ENCODE measurements at places on chromosomes 3 and 15.
A peak's percentile ranks its signal among the peaks of the same experiment; 100 is the strongest.

DNA sequence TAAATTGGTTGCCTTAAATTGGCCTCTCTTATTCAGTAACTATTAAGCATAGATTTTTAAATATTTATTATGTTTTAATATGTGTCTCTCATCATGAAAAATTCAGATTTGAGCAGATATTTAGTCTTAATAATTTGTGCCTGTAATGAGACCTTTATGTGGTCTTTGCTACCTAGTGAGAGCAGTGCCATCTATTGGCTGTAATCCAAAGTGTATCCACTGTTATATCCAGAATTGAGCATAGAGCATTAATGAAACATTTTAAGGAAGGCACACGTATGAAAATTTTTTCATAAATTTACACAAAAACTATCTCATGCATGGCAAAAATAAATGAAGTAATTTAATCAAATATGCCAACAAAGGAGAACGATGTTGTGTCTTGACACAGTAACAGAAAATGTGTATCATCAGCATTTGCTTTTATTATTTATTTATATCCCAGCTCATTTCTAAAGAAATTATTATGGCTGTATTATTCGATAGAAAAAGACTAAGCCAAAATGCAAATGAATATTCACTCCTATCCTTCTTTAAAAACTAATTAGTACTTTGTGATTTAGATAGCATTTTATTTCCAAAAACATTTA, 203.5 kb downstream of the RSRC1 start:
- no peak for DNase-seq

- DNase-seq = no peak
Observed at GRCh38 chr3:104907507-104907906, 459.2 kb upstream of the ALCAM start.

DNA sequence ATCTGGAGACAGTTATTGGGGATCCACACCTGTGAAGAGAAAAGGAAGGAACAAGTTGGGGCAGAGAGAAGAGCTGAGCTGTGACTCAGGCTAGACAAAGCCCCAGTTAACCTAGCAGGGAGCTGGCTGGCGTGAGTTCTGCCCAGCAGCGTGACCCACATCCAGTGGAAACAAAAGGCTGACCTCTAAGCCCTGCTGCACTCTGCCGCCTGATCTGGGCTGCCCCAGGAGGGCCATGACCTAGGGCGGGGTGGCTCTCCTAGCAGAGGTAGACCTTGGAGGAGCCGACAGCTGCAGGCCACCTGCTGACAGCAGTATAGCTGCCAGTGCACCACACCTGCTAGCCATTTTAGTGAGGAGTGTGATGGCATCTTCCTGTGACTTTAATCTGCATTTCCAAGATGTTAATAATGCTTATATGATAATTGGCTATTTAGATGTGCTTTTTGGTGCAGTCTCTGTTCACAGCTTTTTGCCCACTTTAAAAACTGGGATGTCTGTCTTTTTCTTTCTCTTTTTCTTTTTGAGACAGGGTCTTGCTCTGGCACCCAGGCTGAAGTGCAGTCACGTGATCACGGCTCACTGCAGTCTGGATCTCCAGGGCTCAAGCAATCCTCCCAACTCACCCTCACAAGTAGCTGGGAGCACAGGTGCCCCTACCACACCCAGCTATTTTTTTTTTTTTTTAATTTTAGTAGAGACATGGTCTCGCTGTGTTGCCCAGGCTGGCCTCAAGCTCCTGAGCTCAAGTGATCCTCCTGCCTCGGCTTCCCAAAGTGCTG, 78.1 kb downstream of the LSM3 start:
- no peak for DNase-seq

DNA sequence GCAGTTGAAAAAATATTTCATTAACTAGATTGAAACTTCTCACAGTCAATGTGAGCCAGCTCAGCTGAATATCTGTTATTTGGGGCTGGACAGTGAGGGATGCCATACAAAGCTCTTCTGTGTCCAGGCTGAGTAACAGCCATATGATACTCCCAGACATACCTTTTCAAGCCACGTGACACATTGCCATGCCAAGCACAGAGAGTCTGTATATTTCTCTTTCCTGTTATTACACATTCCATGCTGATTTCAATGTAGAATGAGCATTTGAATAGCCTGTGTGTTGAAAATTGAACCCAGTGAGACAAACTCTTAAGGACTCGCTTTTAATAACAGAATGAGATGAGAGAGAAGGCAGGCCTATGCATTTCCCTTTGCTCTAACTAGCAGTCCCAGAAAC, 334.7 kb upstream of the RASGRP1 start:
- no peak for DNase-seq

DNA sequence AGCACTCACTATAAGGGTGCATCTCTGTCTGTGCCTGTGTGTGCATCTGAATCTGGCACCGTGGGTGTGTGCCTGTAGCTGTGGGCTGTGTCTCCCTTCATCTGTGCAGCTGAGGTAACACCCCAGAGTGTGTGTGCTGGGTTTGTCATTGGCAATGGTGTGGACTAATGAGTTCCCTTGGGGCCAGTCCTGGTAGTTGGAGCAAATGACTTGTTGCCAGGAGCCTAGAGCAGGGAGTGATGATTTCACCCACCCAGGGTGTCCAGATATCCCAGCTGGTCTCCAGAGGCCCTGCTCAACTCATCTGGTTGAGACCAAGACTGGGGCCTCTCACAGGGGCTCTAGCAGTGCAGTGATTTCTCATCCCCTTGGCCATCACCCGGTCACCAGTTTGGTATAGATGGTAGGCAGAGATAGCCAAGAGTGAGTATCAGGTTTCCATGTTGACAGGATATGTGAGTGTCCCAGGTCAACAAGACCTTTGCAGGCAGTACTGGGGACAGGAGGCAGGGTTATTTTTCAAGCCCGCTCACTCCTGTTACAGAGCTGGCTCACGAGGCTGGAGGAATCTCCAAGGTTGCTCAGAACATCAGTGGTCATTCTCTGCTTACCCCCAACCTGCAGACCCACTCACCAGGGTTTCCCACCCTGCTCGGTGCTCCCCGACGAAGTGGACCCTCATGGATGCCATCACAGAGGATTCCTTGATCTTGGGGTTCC, 4.1 kb upstream of the HDAC11 start:
- DNase-seq = no peak

DNA sequence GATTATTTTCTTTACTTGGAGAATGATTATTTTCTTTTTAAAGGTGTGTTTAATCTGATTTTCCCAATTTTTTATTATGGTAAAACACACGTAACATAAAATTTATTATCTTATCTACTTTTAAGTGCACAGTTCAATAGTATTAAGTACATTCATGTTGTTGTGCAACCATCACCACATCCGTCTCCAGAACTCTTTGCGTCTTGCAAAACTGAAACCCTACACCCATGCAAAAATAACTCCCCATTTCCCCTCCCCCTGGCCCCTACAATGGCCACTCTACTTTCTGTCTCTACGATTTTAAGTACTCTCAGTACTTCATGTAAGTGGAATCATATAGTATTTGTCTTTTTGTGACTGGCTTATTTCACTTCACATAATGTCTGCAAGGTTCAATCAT, 230.7 kb downstream of the SATB1 start:
- DNase-seq = no peak

- no peak for DNase-seq
Observed at GRCh38 chr15:80489030-80489594, 84.9 kb downstream of the ARNT2 start.

GRCh38 chr15:93072411-93073394, 16.3 kb downstream of the RGMA start:
- DNase-seq = peak; percentile 89

- DNase-seq = no peak
Observed at GRCh38 chr3:104132566-104133403, 1233.9 kb upstream of the ALCAM start.
